ENCODE measurements at places on chromosomes 7 and 10.

DNA sequence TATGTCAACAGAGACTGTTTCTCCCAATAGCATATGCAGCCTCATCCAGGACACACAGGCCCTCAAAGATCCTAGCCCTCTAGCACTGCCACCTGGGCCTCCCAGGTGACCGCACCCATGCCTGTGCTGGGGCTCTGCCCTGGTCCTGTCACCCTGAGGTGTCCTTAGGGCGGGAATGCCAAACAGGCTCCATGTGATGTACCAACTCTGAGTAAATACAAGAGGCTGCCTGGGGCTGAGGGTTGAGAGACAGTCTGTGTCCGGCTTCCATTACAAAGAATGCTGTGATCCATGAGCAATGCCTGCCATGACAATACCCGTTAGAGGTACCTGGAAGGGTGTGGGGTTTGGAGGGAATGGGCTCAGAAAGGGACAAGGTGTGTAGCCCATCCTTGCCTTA is 83.0 kb upstream of the KAT6B start:
- no peak for DNase-seq

DNA sequence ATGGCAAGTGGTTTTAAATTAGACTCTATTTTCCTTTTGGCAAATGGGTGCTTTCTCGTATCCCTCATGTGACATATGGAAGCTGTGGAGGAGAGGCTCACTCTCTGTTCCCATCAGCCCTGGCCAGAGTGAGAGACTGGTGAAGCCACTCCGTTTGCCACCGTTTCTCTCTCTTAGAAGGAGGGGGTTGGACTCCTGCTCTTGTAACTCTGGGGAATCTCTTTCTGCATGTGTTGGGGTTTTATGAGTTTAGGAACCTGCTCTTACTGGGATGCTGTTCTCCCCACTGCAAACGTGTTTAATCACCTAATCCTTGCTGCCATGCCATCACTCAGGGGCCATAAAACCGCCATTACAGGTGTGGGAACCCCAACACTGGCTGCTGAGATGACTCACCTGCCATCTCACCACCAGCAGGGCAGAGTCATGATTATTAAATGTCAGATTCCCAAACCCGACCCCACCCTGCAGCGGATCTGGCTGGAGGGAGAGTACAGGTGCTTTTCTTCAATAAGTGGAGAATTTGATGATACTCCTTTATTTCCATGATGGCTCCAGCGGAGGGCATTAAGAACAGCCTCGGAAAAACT is 103.2 kb downstream of the ADCY1 start:
- no peak for DNase-seq

- DNase-seq = no peak
Observed at GRCh38 chr10:49552277-49552676, 13.4 kb upstream of the ERCC6 start.

DNA sequence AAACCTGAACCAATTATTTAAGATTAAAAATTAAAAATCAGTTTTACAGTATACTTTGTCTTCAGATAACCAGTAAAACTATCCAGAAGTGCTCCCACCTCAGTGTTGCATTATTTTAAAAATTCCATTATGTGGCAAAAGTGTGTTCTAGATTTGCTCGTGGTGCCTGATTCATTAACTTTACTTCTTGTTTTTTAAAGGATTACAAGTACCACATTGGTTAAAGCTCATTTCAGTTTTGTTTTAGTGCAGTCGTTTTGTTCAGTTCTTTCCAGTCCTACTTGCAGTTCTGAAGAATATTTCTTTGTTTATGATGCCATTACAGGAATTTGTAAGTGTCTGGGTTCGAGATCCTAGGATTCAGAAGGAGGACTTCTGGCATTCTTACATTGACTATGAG is 69.0 kb downstream of the SNX10 start:
- DNase-seq = no peak

DNA sequence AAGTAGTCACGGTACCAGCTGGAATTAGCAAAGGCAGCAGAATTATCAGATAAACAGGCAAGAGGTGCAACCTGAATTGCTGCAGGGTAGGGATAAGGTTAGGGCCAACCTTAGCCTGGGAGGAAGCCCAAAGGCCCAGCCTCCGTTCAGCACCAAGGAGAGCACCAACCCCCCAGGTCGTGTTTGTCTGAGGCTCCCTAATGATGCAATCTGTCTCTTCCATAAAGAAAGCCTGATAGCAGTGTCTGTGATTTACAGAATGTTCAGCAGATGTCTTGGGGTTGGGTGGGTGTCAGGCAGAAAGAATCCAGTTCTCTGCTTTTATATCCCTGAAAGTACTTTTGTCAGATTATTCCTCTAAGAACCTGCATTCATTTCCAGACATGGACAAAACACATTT is 328.4 kb upstream of the AOAH start:
- DNase-seq = no peak

DNA sequence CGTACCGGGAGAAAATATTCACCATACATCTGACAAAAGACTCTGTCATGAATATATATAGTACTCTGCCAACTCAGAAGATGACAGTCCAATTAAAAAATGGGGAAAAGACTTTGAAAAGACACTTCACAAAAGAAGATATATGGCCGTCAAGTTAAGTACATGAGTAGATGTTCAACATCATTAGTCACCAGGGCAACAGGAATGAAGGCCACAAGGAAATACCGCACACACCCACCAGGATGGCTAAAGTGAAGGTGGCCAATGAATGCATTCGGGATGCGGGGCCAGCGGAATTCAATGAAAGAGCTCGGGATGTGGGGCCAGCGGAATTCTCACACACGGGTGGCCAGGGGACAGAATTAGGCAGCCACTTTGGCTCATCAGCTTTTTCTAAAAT is 42.2 kb downstream of the MAD1L1 start:
- DNase-seq = no peak

DNA sequence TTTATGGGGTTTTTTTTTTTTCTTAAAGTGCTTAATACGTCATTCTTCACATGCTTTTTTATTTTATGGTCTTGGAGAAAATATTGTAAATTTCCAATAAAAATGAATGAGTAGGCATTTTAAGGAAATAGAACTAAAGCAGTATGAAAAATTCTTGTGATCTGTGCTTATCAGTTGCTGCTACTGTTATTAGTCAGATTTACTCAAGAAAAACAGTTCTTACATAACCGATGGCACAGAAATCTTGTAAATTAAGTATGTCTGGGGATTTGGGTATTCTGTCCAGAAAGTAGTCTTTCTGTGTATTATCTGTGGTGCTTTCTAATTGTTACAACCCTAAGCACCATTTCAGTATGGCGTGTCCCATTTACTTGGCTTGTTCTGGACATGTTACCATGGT is 64.7 kb downstream of the LRGUK start:
- DNase-seq = no peak

GRCh38 chr7:25758559-25758958 is 393.4 kb upstream of the NFE2L3 start:
- DNase-seq = no peak

DNA sequence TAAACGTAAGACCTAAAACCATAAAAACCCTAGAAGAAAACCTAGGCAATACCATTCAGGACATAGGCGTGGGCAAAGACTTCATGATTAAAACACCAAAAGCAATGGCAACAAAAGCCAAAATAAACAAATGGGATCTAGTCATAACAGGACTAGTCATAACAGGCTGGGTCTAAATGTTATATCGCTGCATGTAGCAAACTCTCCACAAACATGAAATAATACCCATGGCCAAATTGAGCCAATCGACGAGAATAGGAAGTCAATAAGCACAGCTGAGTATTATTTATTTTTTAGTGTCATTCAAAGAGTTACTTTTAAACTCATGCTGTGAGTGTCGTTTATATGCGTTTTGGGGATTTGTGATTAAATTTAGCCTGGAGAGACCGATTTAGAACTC is 225.1 kb downstream of the TFEC start:
- no peak for DNase-seq

DNA sequence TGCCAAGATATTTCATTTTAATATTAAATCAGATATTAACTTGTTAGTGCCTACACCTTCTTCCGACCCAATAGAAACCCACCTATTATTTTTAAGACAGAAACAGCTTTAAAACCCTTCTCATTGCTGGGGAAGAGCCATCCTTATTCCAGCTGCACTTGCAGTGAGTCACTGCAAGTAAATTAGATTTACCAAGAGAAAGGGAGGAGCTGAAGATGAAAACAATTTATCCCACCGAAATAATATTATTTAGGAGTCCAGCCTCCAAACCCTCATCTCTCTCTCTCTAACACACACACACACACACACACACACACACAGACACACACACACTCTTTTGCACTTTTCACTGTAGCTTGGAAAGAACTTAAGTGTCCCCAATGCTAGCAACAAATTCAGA is 26.9 kb downstream of the TWIST1 start:
- no peak for DNase-seq

- no peak for DNase-seq
Observed at GRCh38 chr7:100169147-100169850, 882 bp upstream of the GAL3ST4 start.

DNA sequence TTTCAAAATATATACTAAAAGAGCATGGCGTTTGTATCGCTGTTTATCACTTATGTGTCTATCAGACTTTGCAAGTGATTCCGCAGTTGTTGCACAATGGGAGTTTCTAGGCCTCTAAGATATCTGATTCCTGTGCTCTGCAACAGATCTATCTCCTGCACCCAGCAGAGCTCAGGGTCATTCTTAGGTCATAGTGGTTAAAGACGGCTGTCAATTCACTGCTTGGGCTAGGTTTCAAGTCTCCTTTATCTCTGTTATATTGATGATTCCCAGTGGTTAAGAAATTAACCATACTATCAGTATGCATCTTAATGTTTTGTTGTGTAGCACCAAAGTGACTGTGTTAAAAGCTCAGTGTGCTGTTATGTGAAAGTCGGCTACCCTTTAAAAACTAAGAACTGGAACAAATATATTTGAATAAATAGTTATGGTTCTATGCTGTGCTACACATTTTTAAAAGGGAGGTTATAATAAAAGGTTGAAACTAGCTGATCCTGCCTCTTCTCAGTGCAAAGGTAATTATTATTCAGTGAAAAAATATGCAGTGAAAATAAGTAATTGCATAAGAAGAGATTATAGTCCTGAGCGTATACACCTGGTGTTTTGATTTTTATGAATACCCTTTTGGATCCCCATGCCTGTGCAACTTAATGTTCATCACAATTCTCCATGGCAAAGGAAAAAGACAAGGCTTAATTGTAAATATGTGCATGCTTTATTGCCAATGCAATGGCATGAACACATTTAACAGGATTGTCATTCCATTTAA is 24.0 kb downstream of the HOXA1 start:
- no peak for DNase-seq

GRCh38 chr10:30435073-30435422 is 1.1 kb downstream of the MAP3K8 start:
- no peak for DNase-seq

- no peak for DNase-seq
Observed at GRCh38 chr7:149776848-149777407, 3.5 kb upstream of the ZNF467 start.

- no peak for DNase-seq
Observed at GRCh38 chr7:133255486-133255885, 2.6 kb downstream of the EXOC4 start.

DNA sequence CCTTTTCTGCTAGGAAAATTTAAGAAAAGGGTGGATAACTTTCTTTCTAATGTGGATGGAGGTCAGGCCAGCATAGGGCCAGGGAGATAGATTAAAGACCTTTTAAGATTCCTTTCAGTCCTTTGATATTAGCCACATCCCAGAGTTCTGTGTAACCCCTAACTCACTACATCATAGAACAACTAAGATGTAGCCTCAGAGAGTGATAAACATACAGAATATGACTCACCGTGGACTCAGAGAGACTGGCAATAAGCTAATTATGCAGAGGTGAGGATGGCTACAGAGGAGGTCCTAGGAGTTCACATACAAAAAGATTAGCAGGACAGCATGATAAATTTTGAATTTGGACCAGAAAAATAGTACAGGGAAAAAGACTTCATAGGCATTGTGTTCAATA is 141.0 kb downstream of the AOAH start:
- DNase-seq = no peak

DNA sequence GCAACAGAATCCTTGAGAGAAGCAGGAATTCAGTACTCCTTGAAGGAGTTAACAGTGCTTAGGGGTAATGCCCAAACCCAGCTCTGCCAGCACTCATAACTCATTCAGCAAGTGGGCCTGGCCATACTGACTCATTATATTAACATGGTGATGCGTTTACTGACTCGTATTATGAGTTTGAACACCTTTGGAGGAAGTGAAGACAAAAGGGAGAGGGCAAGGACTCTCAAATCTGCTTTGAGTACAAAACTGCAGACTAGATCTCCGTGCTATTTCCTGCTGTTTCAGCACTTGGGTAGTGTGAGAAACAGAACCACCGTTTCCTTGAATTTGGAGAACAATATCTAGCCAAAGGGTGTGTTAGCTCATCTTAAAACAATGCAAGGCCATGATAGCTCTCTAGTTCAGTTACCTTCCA is 30.8 kb downstream of the SLC16A9 start:
- DNase-seq = no peak

- DNase-seq = no peak
Observed at GRCh38 chr10:80769700-80770160, 232.0 kb downstream of the SH2D4B start.

GRCh38 chr7:116653204-116653603 is 18.8 kb upstream of the MET start:
- no peak for DNase-seq

- DNase-seq = no peak
Observed at GRCh38 chr7:155820246-155820645, 8.0 kb upstream of the SHH start.

DNA sequence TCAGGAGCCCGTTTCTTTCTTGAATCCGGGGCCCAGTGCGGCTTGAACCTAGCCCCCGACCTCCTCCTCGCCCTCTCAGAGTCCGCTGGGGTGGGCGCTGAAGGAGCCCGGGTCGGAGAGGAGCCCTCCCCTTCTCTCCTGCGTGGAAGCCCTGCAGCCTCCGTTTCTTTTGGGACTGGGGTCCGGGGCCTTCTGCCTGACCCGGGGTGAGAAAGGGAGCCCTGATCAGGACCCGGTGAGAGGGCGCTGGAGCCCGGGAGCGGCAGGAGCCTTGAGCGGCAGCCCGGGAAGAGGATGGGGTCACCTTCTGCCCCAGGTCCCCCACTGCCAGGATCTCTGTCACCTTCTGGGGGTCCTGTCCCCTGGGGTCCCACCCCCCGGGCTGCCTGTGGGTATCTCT is 162.3 kb downstream of the ZNF33B start:
- no peak for DNase-seq

DNA sequence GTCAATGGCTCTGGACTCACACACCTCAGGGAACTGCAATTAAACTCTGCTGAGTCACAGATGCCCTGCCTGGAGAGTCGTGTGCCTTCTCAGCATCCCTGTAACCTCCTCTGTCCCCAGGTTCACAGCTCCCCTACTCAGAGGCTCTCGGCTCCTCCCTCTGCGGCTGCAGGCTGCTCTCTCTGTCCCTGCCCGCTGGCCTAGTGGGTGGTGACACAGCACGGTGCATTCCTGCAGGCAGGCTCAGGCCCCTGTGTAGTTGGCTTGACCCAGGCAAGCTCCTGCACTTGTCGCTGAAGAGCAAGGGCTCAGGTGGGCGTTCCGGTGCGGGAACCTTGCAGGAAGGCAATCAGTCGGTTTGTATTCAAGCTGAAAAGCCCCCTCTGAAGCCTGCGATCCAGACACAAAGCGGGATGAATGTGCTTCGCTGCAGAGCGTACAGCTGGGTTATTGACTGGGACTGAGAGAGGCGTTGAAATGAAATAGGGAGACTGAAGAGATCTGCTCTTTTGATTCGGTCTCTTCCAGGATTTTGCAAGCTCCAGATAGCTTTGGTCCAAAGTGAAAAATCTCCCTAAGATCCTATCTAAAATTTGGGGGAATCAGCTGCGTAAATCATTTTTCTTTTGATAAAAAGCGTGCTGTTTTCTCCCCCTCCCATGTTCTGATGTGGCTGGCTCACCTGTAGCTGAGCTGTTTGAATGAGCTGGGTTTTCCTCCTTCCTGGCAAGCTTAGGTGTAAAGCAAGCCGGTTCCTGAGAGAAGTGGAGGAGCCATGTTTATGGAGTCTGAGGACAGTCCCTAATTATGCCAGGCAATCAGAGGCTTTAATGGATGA is 208.7 kb upstream of the PHYHIPL start:
- no peak for DNase-seq

Measured in stimulated activated CD8-positive, alpha-beta memory T cell treated with anti-CD3 and anti-CD28 coated beads, Interleukin-12 subunit alpha, Interleukin-12 subunit beta, amount 100 ng/mL, for 4 hours (primary cell).